ENCODE measurements at places on chromosomes 3 and 15.

DNA sequence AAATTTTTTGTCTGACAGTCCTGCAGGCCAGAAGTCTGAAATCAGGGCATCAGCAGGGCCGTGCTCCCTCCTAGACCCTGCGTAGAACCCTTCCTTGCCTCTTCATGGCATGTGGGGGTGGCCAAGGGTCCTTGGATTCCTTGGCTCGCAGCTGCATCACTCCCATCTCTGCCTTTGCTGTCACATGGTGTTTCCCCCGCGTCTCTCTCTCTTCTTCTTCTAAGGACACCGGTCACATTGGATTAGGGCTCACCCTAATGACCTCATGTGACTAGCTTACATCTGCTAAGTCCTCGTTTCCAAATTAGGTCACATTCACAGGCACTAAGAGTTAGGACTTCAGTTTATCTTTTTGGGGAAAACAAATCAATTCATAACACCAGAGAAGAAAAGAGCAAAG is 12.0 kb downstream of the SLCO3A1 start:
- peaks cover 56% of the 10 kb centered on the region for H3K4me1 ChIP-seq
- H3K36me3 ChIP-seq: no peaks in the 10 kb centered on the region
- no peak for DNase-seq
- H3K27me3 ChIP-seq: no peaks in the 10 kb centered on the region
- peak overlapping the region; percentile 97 for H3K27ac ChIP-seq
- H3K4me3 ChIP-seq: no peak overlapping the region

GRCh38 chr15:38130205-38130567 is 122.5 kb upstream of the SPRED1 start:
- H3K4me3 ChIP-seq: peak overlapping the region; percentile 8

DNA sequence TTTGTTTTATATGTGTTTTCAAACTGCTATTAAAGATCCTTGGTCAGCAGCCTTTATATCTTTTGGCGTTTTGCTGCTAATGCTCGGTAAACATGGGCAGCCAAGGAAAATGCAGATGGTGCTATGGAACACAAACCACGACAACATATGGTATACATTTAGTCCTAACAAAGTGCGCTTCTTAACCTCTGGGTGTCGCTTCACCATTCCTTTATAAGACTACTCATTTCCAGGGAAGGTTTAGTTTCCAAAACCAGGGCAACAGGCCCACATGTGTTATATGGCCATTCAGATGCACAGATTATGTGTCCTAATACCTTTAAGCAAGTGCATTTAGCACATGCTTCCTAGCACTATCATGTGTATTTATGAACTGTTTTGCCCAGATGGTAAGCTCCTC is 14.7 kb downstream of the SHOX2 start:
- DNase-seq: no peak
- H3K27me3 ChIP-seq: peaks cover 37% of the 10 kb centered on the region
- H3K27ac ChIP-seq: no peak overlapping the region
- no peaks in the 10 kb centered on the region for H3K36me3 ChIP-seq

GRCh38 chr3:39413691-39414420 is 7.3 kb downstream of the RPSA start:
- H3K4me1 ChIP-seq: peaks cover 18% of the 10 kb centered on the region
- no peak overlapping the region for H3K4me3 ChIP-seq
- peaks cover 44% of the 10 kb centered on the region for H3K36me3 ChIP-seq
- H3K27ac ChIP-seq: no peak overlapping the region
- H3K27me3 ChIP-seq: no peaks in the 10 kb centered on the region

- peak; percentile 19 for DNase-seq
- H3K4me1 ChIP-seq: peaks cover 14% of the 10 kb centered on the region
- H3K36me3 ChIP-seq: no peaks in the 10 kb centered on the region
- no peak overlapping the region for H3K27ac ChIP-seq
- H3K4me3 ChIP-seq: no peak overlapping the region
- no peaks in the 10 kb centered on the region for H3K27me3 ChIP-seq
Measured at GRCh38 chr3:36653095-36653494, 111.3 kb downstream of the DCLK3 start.

DNA sequence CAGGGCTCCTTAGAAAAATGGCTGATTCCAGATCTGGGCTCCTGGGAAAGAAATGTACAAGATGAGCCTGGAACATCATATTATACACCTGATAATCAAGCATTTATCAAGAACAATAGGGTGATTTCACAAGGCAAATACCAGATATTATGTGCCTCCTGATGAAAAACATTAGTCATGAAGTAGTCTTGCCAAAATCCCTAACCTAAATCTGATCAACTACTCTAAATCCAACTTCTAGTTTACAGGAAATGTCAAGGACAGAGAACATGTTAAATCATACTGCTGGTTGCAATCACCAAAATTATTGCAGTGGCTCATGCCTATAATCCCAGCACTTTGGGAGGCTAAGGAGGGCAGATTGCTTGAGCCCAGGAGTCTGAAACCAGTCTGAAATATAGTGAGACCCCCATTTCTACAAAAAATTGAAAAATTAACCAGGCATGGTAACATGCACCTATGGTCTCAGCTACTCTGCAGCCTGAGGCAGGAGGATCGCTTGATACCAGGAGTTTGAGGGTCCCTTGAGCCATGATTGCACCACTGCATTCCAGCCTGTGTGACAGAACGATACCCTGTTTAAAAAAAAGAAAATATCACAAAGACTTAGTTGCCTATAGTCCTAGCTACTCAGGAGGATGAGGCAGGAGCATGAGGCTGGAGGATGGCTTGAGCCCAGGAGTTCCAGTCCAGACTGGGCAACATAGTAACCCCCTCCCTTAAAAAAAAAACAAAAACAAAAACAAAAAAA is 34.9 kb upstream of the ATP13A3 start:
- peaks cover 26% of the 10 kb centered on the region for H3K4me1 ChIP-seq
- no peak for DNase-seq
- no peaks in the 10 kb centered on the region for H3K27me3 ChIP-seq
- no peaks in the 10 kb centered on the region for H3K36me3 ChIP-seq
- no peak overlapping the region for H3K4me3 ChIP-seq

DNA sequence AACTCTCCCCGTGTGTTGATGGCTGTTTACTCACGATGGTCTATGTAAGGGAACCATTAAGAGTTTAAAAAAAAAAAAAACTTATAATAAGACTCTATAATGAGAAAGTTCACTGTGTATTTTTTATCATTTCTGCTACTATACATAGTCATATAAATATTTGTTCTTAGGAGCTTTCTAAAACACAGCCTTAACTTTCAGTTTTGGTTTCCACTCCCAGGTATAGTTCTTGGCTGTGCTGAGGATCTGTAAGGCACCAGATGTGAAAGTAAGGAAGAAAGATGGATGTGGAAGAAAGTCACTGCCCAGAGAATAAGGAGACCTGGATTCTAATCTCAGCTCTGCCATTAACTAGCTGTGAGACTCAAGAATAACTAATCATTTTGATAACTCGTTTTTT is 101.9 kb upstream of the THBS1 start:
- no peak for DNase-seq
- H3K27me3 ChIP-seq: no peaks in the 10 kb centered on the region
- no peak overlapping the region for H3K4me3 ChIP-seq
- H3K27ac ChIP-seq: no peak overlapping the region
- H3K4me1 ChIP-seq: no peaks in the 10 kb centered on the region
- no peaks in the 10 kb centered on the region for H3K36me3 ChIP-seq

DNA sequence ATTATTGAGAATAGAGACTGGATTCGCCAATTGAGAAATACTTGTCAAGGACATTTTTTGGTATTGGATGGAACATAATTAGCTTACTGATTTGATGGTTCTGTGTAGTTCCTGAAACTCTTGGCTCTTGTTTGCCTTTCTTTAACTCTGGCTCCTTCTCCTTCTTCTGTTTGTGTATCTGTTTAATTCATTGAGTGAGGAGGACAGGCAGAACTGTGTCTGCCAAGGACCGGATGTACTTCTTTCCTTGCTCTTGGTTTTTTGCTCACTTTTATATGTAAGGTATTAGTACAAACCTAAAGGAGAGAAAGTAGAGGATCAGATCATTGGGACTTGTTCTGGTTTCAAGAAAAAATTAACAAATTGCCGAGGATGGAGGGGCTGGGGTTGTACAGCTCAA is 48.9 kb downstream of the TCF12 start:
- peaks cover 15% of the 10 kb centered on the region for H3K4me1 ChIP-seq
- no peak for DNase-seq
- no peak overlapping the region for H3K4me3 ChIP-seq
- no peaks in the 10 kb centered on the region for H3K27me3 ChIP-seq
- H3K36me3 ChIP-seq: no peaks in the 10 kb centered on the region
- H3K27ac ChIP-seq: no peak overlapping the region

GRCh38 chr3:52122491-52122890 is 31.7 kb downstream of the POC1A start:
- no peaks in the 10 kb centered on the region for H3K36me3 ChIP-seq
- H3K27ac ChIP-seq: no peak overlapping the region
- no peaks in the 10 kb centered on the region for H3K27me3 ChIP-seq
- no peak for DNase-seq

DNA sequence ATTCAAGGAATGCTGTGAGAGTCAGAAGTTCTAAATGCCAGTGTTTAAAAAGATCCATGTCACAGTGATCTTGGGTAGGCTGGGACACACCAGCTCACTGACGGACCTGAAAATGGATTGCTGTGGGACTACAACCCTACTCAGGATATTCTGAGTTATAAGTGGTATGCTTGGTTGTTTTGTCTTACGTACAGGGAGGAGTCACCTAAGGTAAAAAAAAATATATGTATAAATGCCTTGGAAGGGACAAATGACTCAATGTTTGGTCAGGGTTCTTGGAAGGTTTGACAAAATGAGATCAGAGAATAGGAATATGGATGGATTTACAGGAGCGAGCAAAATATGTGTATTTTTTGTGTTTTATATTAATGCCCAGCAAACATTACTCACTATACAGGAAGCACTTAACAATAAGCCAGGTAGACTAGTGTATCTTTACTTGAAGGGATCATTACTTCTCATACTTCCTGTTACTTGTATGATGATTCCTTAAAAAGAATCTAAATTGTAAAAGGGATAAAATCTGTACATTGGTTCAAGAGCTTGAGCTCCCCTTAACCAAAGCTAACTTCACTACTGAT is 767.3 kb downstream of the GBE1 start:
- no peaks in the 10 kb centered on the region for H3K27me3 ChIP-seq
- no peak overlapping the region for H3K4me3 ChIP-seq
- H3K4me1 ChIP-seq: no peaks in the 10 kb centered on the region
- no peak overlapping the region for H3K27ac ChIP-seq
- DNase-seq: no peak
- H3K36me3 ChIP-seq: no peaks in the 10 kb centered on the region

Data from keratinocyte (primary cell).